ENCODE measurements at places on chromosomes 11 and 22.

- DNase-seq, result no peak
These were observed 734 bp downstream of the SNU13 start for GRCh38 chr22:41687901-41688364.

DNA sequence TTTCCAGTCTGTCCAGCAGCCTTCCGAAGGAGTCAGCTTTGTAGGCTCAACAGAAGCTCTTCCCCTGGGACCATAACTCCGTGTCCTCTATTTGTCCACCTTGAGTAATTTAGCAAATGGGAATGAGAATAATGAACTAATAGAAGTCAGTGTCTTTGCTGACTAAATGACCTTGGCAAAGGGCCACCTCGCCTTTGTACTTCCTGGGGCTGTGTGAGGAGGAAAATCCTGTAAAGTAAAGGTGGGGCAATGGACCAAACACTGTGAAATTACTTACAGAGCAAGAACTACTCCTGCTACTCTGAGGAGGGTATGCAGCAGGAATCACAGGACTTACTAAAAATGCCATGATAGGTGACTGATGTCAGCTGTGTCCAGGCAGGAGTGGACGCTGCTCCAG, 36.2 kb upstream of the CSNK2A3 start:
- no peak for DNase-seq

GRCh38 chr11:9144828-9145227, 53.4 kb upstream of the SCUBE2 start:
- DNase-seq, result no peak

- no peak for DNase-seq
These were observed 52.2 kb downstream of the BMAL1 start for GRCh38 chr11:13329670-13330356.

GRCh38 chr11:8683115-8683807, 669 bp downstream of the RPL27A start:
- DNase-seq, result no peak

GRCh38 chr11:27621405-27622161, 78.7 kb downstream of the BDNF start:
- DNase-seq, result no peak

- DNase-seq, result no peak
These were observed 81.5 kb upstream of the BID start for GRCh38 chr22:17855572-17856290.

GRCh38 chr11:75271730-75272129, 31.2 kb downstream of the TPBGL start:
- DNase-seq, result no peak

- DNase-seq, result no peak
These were observed 38.1 kb upstream of the CALCB start for GRCh38 chr11:15035283-15035682.

DNA sequence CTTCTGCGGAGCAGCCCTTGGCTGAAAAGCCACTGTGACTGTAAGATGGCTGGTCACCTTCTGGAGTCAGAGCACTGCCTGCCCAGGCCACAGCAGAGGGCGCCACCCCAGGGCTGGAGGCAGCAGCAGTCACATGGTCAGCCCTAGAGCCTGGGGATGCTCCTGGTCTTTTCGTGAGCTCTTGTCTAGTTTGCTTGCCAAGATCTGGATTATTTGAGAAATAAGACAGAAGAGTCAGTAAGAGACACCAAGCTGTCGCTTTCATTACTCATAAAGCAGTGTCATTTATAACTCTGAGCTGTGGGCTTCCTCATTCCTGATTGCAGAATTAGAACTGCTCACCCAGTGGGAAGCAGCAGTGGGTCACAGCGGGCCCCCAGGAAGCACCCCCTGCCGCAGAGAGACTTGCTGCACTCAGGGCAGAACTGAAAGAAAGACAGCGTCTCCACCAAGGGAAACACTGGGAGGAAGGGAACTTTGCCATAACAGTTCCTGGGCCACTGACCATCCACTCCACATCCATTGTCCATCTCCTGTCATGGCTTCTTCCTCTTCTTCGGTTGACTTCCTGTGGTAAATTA, 56.7 kb downstream of the PPP6R2 start:
- no peak for DNase-seq

- no peak for DNase-seq
These were observed 64.8 kb downstream of the APOL5 start for GRCh38 chr22:35782504-35782903.

- DNase-seq, result no peak
These were observed 8.9 kb upstream of the GRK3 start for GRCh38 chr22:25555586-25555985.

DNA sequence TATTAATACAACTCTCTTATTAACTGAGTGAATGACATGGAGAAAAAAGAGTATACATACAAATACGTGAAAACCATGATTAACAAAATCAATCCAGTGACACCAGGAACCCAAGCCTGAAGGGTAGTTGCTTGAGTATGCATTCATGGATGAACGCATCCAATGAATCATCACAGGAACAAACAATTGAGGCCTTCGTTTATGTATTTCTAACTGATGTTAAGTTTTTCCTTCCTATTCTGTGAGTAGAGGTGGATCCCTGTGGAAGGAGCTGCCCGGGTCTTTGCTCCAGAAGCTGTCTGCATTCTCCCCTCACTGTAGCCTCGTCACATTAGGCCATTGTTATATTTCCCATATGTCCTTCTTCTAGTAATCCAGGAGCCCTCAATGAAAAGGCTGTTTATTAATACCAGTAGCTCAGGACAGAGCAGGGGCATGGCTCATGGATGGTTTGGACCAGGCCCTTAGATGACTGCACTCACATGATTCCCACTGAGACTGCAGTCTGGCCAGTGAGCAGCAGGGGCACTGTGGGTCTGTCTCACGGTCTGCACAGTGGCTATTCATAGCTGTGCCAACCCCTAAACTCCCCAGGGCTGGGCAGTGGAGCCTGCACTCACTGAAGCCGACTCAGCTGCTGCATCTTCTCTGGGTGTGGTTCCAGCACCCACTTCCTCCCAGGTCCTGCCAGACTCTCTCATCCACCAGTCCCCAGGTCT, 128.1 kb upstream of the TOP3B start:
- no peak for DNase-seq

- DNase-seq, result no peak
These were observed 36.3 kb upstream of the CFAP300 start for GRCh38 chr11:102010776-102011494.

- no peak for DNase-seq
These were observed 774 bp downstream of the APOBEC3D start for GRCh38 chr22:39021552-39022250.

GRCh38 chr11:70423523-70424505, 25.5 kb downstream of the CTTN start:
- no peak for DNase-seq

DNA sequence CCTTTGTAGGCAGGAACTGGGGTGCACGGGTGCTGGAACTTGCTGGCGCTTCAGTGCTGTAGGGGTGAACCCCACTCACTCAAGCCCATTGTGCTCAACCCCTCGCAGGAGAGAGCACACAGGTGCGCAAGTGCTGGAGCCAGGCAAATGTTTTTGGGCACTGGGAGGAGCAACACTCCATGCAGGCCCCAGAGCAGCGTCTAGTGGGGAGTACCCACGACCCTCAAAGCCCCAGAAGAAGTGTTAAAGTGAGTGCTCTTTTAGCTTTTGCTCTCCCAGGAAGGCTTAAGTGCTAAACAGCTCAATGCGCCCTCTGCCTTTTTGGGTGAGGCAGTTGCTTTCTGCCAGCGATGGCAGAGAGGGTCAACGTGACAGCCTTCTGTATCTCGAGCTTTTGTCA, 282.2 kb upstream of the ARHGAP42 start:
- DNase-seq, result no peak

DNA sequence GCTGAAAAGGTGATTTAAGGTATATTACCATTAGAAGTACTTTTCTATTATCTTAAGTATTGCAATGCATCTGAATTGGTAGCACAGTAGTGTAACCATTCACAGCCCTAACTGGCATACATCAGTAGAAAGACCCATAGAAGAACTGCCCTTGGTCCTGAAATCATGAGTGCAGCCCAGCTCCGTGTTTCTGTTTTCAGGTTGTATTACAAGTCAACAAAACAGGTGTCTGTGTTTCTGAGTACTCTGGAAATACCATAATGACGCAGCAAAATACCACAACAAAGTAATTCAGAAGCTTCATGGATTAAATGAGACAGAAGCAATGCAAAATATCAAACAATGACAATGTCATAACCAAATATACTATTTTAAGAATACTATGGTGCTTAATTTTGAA, 226.3 kb downstream of the OPCML start:
- no peak for DNase-seq

- no peak for DNase-seq
These were observed 106.0 kb upstream of the TIMP3 start for GRCh38 chr22:32695451-32695891.

DNA sequence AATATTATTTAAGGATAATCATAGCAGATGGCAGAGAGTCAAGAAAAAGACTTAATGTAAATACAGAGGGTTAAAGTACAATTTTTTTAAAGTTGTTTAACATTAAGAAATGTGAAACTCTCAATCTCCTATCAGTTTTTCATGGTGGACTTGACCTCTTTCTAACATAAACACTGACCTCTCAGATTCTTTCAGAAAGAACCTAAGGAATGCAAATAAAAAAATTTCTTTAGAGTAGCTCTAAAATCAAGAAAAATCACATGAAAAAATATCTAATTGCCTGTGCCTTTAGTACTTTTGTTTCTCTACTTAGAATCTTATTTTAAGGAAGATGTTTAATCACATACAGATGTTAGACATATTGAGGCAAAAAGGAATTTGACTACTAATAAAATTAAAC, 12.9 kb downstream of the RNF141 start:
- no peak for DNase-seq

- DNase-seq, result no peak
These were observed 144.0 kb downstream of the MPPED1 start for GRCh38 chr22:43555561-43556515.

- DNase-seq, result no peak
These were observed 261.9 kb downstream of the DCDC1 start for GRCh38 chr11:31107649-31108048.

- no peak for DNase-seq
These were observed 61.0 kb downstream of the LARGE1 start for GRCh38 chr22:33859311-33859710.

DNA sequence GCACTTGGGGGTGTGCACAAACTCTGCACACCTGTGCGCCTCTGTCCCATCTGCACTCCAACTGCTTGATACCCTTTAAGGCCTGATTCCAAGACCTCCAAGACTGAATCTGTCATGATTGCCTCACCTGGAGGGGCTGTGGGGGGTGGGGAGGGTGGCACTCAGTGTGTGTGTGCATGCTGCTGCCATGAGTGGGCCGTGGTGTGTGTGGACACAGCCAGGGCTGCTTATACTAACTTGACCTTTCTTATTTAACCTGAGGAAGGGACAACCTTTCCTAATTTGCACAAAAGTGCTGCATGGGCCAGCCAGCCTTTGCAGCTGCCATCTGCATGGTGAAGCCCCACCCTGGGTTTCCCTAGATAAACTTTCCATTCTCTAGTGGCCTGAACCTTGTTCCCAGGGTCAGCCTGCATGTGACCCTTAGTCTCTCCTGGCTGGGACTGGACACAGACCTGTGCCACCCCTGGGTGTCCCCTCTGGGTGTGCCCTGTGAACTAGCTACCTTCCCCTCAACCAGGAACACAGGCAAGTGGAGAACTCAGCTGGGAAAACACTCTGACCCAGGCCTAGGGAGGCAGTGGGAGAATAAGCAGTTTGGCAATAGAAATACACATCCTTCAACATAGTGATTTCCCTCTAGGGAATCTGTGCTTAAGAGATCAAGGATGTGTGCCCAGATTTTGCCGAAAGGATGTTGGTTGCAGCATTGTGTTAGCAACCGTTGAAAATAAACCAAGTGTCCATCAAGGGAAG, 45.4 kb upstream of the DKK3 start:
- DNase-seq, result no peak

DNA sequence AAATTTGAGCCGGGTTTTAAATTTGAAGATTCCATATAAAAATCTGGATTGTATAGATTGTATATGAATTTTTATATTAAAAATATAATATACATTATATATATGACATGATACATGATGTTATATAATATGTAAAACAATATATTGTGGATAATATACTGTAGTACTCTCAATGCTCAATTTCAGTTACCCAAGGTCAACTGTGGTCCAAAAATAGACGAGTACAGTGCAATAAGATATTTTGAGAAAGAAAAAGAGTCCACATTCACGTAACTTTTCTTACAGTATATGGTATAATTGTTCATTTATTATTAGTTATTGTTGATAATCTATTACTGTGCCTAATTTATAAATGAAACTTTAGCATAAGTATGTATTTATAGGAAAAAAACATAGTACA, 94.2 kb upstream of the YWHAH start:
- no peak for DNase-seq

DNA sequence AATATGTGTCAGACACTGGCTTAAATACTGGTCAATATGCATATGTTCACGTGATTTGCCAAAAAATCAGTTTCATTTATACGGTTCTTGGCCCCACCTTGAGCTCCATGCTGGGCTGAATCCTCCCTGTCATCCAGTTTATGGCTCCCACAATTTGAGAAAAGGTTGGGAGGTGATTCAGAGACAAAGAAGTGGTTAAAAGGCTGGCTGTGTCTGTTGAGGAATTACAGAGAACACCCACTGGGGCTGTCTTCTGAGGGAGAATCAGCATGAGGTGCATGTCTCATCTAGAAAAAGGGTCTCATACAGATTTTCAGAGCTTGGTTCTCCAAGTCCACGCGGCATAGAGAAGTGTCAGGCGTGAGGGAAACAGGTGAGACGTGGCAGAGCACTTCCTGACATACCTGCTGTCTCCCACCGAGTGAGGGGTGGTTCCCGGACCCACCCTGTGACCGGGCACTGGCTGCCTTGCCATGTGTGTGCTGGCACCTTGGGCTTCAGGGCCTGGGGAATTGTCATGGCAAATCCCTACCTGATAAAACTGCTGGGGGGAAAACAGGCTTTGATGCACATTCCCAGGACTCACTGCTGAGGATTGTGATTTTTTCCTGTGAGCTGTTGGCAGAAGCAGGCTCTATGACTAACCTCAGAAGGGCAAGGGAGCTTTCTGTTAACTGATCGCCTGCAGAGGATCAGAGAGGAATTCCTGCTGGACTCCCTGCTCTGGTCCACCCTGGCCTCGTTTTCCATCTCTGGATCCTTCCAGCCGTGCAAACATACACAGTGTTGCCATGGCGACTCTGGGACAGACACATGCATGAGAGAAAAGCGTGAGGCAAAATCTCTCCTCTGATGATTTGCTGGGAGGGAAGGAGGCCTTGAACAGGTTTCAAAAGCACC, 223.6 kb downstream of the ADAMTS15 start:
- no peak for DNase-seq

- DNase-seq, result no peak
These were observed 22.6 kb downstream of the FADD start for GRCh38 chr11:70225681-70226177.

GRCh38 chr11:75775056-75775455, 6.5 kb downstream of the DGAT2 start:
- no peak for DNase-seq

GRCh38 chr22:22397875-22398524, 110.5 kb downstream of the ZNF280B start:
- no peak for DNase-seq

GRCh38 chr22:35868938-35869337, 151.3 kb downstream of the APOL5 start:
- no peak for DNase-seq
